ENCODE measurements at places on chromosomes 1 and 21.
A peak's percentile ranks its signal among the peaks of the same experiment; 100 is the strongest.

- DNase-seq: no peak
These were observed 6.7 kb upstream of the PINK1 start for GRCh38 chr1:20626524-20626923.

DNA sequence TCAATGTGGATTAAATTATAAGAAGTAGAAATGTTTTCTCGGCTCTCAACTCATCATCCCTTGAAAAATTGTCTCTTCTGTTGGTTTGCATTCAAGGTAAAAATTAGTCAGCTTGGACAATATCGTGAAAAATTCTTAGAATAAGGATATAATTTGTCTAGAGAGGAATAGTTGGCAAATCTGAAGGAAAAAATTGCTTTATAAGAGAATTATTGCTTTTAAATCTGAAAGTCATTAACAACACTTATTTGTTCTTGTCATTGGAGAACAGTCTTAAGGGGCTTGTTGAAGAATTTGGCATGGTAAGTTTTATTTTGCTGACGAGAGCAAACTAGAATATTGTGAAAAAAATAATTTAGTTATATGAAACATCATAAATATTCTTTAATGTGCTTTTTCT is 26.4 kb downstream of the ANGPTL1 start:
- no peak for DNase-seq

GRCh38 chr1:29426701-29427279 is 190.5 kb downstream of the PTPRU start:
- no peak for DNase-seq

DNA sequence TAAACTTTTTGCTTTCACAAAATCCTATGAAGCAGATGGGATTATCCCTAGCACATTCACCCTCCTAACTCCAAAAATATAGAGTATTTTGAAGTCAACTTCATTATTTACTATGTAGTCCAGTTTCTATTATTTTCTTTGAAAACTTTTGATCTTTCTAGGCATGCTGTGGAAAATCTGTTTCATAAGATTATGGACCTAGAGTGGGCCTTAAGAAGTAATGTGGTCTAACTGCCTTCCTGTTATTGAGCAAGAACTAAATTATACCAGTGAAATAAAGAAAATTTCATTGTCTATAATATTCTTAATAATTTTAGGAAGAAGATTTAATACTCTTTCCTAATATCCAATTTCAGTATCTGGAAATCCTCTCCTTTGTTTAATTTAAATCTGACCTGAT is 58.1 kb downstream of the PRKACB start:
- DNase-seq: no peak

DNA sequence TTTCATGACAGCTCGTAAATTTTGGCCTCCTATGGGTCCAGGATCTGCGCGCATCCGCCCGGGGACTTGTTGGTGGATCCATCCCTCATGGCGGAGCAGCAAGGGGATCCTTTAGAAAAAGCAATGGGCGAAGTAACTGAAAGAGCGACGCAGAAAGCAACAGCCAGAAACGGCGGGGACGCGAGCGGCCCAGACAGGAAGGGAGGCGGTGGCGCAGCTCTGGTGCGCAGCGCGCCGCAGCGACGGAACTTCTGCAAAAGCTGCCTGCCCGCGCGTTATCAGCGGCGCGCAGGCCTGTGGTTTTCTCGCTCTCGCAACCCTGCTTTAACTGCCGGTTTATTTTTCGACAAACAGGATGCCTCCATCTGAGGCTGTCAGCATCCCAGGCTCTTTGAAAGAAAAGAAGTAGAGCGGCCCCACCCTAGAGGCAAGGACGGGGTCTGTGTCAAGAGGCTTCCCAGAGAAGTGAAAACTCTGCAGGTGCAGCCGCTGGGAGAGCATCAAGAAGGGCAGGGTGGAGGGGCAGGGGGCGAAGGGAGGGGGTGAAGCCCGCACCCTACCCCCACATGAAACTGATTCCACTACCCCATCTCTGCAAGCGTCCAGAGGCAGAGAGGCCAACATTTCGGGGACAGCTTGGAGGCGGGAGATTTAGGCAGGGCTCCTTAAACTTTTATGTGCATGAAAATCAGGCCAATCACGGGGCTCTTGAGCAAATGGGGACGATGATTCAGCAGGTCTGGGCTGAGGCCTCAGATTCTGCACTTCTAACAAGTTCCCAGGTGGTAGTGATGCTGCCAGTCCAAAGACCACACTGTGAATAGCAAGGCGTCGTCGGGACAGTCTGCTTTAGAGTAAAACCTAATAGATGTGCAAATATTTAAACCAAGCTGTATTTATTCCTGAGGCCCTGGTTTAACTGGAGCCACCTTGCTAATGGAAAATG is 22.2 kb downstream of the RUNX1 start:
- no peak for DNase-seq

- DNase-seq: no peak
These were observed 1756.5 kb downstream of the NCAM2 start for GRCh38 chr21:22754746-22755145.

DNA sequence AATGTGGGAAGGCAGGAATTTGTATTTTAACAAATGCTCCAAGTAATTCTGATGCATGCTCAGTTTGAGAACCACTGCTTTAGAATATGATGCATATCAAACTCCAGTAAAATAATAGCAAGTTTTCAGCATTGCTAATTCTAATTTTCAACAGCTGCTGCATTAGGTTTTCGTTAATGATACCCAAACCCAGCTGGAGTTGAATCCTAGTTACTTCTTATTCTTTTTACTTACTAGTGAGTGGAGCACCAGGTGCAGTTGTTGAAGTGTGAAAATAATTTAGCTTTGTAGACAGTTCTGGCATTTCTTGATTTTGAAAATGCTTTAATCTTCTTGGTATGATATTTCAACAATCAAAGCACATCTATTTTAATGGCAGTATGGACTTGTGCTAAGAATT is 138.5 kb downstream of the HS2ST1 start:
- no peak for DNase-seq

DNA sequence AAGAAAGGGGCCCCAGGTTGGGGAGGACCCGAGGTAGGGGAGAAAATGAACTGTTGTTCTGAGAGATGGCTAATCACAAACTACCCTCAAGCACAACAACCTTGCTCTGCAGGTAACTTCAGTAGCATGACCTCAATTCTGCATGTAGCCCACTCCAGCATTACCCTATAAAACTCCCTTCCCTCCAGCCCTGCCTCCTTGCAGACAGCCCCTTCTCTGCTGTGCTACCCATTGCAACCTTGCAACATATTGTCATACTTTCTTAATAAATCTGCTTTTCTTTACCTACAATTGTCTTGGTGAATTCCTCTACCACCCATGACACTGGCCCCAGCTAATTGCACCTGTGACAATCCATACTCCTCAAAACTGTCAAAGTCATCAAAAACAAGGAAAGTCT is 428.9 kb downstream of the MATN1 start:
- no peak for DNase-seq

DNA sequence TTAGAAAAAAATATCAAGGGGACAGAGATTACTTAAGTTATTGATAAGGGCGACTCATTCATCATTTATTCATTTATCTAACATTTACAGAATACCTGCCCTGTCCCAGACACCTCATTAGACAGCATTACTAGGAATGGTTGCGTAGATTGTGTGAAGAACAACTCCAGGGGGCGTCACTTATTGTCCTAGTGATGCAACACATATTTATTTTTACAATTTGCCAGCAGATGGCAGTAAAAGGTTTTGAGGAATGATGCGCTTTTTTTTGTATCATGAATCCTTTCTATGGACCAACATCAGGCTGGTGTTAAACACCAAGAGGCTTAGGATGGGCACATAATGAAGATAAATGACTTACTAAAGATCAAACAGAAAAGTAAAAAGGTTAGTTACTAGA is 5.5 kb downstream of the NCAM2 start:
- DNase-seq: no peak

DNA sequence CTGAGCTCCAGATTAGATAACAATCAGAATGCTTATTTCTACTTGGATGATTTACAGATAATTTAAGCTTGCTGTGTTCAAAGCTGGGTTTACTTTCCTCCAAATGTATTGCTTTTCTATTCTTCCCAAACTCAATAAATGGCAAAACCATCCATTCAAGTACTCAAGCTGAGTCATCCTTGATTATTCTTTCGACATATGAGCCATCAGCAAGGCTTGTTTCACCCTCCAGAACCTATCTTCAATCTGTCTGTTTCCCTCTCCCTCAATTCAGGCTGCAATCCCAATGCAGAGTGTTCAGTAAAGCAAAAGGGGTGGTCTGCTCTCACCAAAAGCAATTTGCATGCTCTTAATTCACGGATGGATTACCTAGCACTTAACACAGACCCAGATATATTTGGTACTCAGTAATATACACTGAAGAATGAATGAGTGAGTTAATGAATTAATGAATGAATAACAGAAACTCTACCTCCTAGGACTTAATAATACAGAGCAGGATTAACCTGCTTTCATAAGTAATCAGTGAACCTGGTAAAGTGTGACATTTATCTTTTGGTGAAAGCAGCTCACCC is 41.9 kb downstream of the DDR2 start:
- DNase-seq: no peak

- no peak for DNase-seq
These were observed 191.9 kb downstream of the RRAGC start for GRCh38 chr1:38667626-38668025.

DNA sequence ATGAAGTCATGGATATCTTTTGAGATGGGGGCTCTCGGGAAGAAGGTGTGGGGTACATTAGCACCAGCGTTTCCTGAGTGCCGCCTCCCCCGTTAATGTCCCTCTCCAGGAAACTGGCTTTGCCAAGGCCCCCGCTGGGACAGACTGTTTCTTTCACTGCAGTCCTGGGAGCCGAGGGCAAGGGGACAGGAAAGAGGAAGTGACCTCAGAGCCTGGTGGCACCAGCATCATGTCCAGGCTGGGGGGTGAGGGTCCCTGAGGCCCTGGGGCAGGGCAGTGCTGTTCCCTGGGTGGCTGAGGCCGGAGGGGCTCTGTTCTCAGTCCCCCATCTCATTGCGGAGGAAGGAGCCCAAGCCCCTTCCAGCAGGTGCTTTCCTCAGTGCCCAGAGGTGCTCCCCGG is 5.8 kb downstream of the PFKL start:
- DNase-seq: no peak

DNA sequence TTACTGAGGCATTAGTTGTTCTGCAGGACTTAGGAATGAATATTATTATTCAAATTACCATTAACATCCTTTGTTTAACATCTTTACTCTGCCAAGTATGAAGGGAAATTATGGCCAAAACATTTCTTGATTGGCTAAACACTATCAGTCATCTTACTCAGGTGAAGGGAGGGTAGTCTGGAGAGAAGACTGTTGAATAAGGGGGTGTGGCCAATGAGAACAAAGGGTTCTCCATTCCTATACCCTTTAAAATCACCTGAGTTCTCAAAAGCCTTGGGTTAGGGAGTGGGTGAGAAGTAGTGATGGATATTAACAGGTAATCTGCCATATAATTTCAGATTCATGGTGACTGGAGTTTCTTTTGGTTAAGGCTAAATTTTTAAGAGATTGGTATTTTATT is 19.3 kb downstream of the CRYZL1 start:
- DNase-seq: no peak

GRCh38 chr1:159924791-159925718 is at the start of gene TAGLN2:
TAGLN2 (minus strand) TSS chr1:159925507; CDS start chr1:159920509, 4,998 bp downstream.
- peak; percentile 79 for DNase-seq

DNA sequence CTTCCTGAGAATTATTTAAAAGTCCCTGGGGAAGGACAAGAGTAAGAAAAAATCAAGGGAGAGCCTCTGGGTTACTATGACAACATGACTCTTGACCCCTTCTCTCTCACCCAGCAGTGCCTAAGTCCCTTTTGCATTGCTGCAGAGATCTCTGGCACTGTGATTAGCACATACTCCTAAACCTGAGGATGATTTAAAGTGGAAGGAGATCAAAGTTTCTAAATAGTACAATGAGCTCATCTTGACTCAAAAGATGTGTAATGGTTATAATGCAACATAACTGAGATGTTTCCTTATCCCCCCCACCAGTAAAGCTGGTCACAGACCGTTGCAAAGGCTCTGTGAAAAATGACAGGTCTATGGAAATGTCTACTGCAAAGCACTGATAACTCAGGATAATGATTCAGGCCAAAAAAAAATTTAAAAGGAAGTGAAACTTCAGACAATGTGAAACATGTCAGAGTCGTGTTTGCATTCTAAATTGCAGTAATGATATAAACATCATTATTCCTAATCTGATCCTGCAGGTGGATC is 519.2 kb downstream of the KIF26B start:
- DNase-seq: no peak

DNA sequence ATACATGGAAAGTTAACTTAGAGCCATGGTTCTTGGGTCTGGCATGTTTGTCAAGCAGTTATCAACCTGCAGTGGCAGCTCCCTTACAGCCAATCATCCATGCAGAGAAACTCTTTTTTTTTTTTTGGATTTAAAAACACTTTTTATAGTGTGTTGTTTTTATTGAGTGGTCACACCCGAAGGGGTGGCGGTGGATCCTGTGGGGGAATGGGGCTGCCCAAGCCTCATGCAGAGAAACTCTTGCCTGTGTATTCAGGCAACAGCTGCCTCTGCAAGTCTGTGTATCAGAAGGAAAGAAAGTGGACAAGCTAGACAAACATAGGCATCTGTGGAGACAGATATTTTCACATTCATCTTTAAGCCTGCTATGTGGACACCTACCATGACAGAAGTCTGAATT is 104.8 kb downstream of the GLUL start:
- DNase-seq: no peak

GRCh38 chr1:33088119-33088906 is 7.4 kb downstream of the AZIN2 start:
- no peak for DNase-seq

GRCh38 chr1:47992720-47993415 is 4.3 kb downstream of the TRABD2B start:
- DNase-seq: peak; percentile 43

- DNase-seq: no peak
These were observed 103.3 kb downstream of the RERE start for GRCh38 chr1:8714173-8714572.

GRCh38 chr1:151003180-151003579 is 3.5 kb downstream of the MINDY1 start:
- no peak for DNase-seq

GRCh38 chr1:202252271-202252670 is 58.7 kb downstream of the LGR6 start:
- DNase-seq: no peak

- DNase-seq: no peak
These were observed 55.2 kb downstream of the RNF220 start for GRCh38 chr1:44460107-44460882.

DNA sequence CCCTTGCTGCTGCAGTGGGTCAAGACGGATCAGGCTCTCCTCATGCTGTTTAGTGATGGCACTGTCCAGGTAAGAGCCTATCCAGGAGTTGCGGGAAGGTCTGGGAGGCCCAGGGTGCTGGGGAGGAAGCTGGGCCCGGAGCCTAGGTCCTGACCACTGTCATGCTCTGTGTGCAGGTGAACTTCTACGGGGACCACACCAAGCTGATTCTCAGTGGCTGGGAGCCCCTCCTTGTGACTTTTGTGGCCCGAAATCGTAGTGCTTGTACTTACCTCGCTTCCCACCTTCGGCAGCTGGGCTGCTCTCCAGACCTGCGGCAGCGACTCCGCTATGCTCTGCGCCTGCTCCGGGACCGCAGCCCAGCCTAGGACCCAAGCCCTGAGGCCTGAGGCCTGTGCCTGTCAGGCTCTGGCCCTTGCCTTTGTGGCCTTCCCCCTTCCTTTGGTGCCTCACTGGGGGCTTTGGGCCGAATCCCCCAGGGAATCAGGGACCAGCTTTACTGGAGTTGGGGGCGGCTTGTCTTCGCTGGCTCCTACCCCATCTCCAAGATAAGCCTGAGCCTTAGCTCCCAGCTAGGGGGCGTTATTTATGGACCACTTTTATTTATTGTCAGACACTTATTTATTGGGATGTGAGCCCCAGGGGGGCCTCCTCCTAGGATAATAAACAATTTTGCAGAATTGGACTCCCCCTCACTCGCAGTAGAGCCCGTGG is 1.7 kb downstream of the DYNLT4 start:
- DNase-seq: no peak

- DNase-seq: no peak
These were observed 24.4 kb downstream of the SNAP47 start for GRCh38 chr1:227759341-227760300.
